ENCODE measurements at places on chromosomes 6 and 20. TPM values are rescaled to one million over a fixed set of nuclear protein-coding genes. Genes with fewer than 3 reads are reported as not detected.

DNA sequence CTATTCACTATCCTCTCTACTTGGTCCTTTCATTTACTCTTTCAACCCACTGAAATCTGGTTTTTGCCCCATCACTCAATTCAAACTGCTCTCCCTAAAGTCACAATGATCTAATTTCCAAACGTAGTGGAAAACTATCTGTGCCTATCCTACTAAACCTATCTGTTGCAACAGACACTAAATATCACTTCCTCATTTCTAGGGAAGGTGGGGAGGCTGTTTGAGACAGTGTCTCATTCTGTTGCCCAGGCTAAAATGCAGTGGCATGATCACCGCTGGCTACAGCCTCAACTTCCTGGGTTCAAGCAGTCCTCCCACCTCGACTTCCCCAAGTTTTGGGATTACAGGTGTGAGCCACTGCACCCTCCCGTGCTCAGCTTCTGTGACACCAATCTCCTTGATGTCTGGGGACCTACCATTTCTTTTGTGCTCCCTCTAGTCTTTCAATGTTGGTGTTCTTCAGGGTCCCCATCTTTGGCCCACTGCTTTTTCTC lies 8.8 kb downstream of the RANBP9 start:
- DNase-seq = no peak

GRCh38 chr6:41406728-41407489 lies 71.5 kb downstream of the NCR2 start:
- peak; percentile 86 for DNase-seq

DNA sequence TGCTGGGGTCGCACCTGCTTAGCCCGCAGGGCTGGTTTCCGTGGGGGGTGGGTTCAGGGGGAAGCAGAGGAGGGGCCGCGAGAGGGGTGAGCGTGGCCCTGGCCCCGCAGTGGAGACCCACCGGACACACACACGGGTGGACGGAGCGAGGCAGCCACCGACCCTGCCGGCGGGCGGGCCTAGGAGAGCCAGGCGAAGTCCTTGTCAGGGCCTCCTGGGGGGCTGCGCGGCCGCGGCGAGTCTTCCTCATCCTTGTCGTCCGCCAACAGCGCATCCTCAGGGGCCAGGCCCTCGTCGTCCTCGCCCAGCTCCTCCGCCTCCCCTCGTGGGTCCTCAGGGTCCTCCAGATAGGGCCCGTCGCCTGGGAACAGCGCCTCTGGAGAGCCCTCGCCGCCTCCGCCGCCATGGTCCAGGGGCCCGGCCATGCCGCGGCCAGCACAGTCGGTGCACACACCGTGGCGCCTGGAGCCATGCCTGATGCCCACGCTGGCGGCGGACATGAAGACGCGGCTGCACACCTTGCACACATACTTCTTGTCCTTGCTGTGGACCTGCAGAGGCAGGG lies 7.3 kb downstream of the SLC2A4RG start:
- DNase-seq = peak; percentile 71

DNA sequence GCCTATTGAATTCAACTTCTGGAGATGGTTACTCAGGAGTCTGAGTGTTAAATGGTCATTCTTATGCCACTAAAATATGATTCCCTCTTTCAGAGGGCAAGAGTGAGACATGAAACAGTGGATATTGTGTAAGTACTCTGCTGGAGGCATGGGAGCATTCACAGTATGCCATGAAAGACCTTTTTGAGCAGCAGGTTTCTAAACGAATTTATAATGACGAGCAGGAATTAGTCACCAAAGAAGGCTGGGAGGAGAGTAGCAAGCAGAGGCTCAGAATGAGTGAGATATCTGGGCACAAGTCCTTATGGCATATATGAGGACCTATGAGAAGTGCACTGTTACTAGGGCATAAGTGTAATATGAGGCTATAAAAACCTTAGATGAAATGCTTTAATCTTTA lies 10.9 kb upstream of the MYB start:
- no peak for DNase-seq

DNA sequence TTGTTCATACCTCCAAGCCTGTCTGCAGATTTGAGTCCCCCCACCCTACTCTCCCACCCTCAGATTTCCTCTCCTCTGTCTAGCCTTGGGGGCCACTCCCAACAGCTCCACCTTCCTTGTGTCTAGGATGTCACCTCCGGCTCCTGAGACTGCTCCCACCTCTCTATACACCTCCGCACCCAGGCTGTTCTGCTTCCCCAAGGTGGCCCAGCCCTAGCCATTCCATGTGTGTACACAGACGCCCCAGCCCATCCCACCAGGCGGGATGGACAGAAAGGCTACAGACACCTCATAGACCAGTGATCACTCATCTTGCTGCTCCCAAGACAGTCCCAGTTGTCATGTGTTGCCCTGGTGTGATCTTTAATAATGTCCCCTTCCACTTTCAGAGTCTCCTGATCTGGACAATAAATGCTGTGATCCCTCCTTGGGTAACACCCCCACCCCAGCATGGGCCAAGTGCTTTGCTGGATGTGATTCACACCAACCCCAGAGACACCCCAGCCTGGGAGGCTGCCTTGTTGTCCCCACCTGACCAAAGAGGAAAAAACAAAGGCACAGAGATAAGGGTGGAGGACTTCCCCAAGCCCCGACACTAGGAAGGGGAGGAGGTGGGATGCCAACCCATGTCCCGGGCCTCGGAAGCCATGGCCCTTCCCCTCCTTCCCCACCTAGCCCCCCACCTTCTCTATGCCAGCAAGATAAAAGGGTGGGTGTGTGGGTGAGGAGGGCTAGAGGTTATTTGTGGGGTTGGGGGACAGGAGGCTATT lies 36.1 kb downstream of the MDFI start:
- no peak for DNase-seq

GRCh38 chr6:52482903-52483670 lies 62.9 kb downstream of the EFHC1 start:
- no peak for DNase-seq

DNA sequence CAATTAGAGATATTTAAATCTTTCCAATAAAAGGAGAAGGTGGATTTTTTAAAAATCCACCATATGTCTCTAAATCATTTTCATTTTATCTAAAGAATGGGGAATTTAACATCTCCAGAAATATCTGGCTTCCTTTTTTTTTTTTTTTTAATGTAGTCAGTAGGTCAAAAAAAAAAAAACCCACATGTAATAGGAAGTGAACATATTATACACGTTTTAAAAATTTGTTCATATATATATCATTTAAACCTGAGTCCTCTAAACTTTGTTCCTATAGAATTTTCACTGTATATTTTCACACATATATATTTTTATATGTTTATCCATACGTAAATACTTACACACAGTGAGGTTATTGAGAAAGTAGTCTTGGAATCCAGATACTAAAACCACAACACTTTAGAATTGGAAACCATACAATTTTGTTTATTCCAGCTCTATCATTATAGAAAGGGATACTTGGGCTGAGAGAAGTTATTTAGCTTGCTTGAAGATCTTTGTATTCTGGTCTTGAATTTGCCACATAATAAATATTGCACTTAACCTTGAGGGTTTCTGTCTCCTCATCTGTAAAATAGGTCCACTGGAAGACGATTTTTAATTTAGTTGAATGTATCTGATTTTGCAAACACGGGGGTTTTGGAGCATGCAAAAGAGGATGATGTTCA lies 62.1 kb upstream of the ZNF217 start:
- no peak for DNase-seq

GRCh38 chr6:29071831-29072723 lies 15.0 kb downstream of the OR2B3 start:
- DNase-seq = peak; percentile 61

IYD gene
- total RNA-seq = not detected

RAE1 gene
- total RNA-seq = 48.2 TPM

SNX3 gene
- 88.9 TPM for total RNA-seq

Data from H7 (cell line).